Hair follicular keratinocyte (primary cell): ENCODE measurements at places on chromosomes 16 and 17. TPM values are rescaled to one million over a fixed set of nuclear protein-coding genes. Genes with fewer than 3 reads are reported as not detected.

The TBC1D3H gene
- not detected in 2 replicates for total RNA-seq

The PARD6A gene
- total RNA-seq = 0.19 and 3.1 TPM in 2 replicates

The TP53TG3C gene
- not detected in 2 replicates for total RNA-seq

The GABARAPL2 gene
- 49.1 and 51.5 TPM in 2 replicates for total RNA-seq

The EFCAB5 gene
- not detected in 2 replicates for total RNA-seq

The OTOP3 gene
- 0.08 and 0.27 TPM in 2 replicates for total RNA-seq

The GEMIN4 gene
- 19.6 and 34.1 TPM in 2 replicates for total RNA-seq

The KRTAP3-1 gene
- not detected in 2 replicates for total RNA-seq

The SHCBP1 gene
- 10.8 and 23.8 TPM in 2 replicates for total RNA-seq

The PITPNM3 gene
- 9.1 and 16.4 TPM in 2 replicates for total RNA-seq

The CRK gene
- total RNA-seq = 69.3 and 76.5 TPM in 2 replicates

The CA7 gene
- not detected in 2 replicates for total RNA-seq

The SCGB1C2 gene
- total RNA-seq = not detected in 2 replicates

The CDRT15L2 gene
- total RNA-seq = not detected in 2 replicates

The VASN gene
- total RNA-seq = 7.8 and 12.6 TPM in 2 replicates

The TM4SF5 gene
- not detected in 2 replicates for total RNA-seq

The KRTAP2-3 gene
- 0.15 and 0.62 TPM in 2 replicates for total RNA-seq

The MT3 gene
- not detected in 2 replicates for total RNA-seq

The RAB11FIP4 gene
- 5.7 and 9.2 TPM in 2 replicates for total RNA-seq

The IRF8 gene
- total RNA-seq = not detected in 2 replicates

The GAS2L2 gene
- total RNA-seq = not detected in 2 replicates

The RNF151 gene
- total RNA-seq = 0.16 TPM in 1 of 2 replicates, not detected in the other

The IL21R gene
- total RNA-seq = 0.19 TPM in 1 of 2 replicates, not detected in the other

The CSH2 gene
- total RNA-seq = not detected in 2 replicates

The CCL7 gene
- not detected in 2 replicates for total RNA-seq

The TP53TG3F gene
- not detected in 2 replicates for total RNA-seq

The GHDC gene
- 13.3 and 13.9 TPM in 2 replicates for total RNA-seq

The LRRC37B gene
- 1.5 and 8.6 TPM in 2 replicates for total RNA-seq

The CDH15 gene
- 0.08 TPM in 1 of 2 replicates, not detected in the other for total RNA-seq

The HCRT gene
- not detected in 2 replicates for total RNA-seq

The CMTM1 gene
- 0.39 and 0.49 TPM in 2 replicates for total RNA-seq

The UMOD gene
- total RNA-seq = not detected in 2 replicates

The CCDC102A gene
- total RNA-seq = 6.9 and 14.1 TPM in 2 replicates

The FBXW10 gene
- total RNA-seq = not detected in 2 replicates

The TMIGD1 gene
- total RNA-seq = not detected in 2 replicates

The TP53TG3 gene
- not detected in 2 replicates for total RNA-seq

The EPX gene
- not detected in 2 replicates for total RNA-seq

The PKMYT1 gene
- 20.1 and 86.7 TPM in 2 replicates for total RNA-seq

The NETO2 gene
- total RNA-seq = 20.8 and 30.7 TPM in 2 replicates

The GRIN2A gene
- total RNA-seq = not detected in 2 replicates

The KCNH6 gene
- not detected in 2 replicates for total RNA-seq

The RPUSD1 gene
- 29.0 and 43.2 TPM in 2 replicates for total RNA-seq

The OMG gene
- 0.08 TPM in 1 of 2 replicates, not detected in the other for total RNA-seq

The NACA2 gene
- total RNA-seq = not detected in 2 replicates

The RHBDL1 gene
- 5.1 and 9.8 TPM in 2 replicates for total RNA-seq

The CDT1 gene
- total RNA-seq = 19.9 and 44.1 TPM in 2 replicates

The SULT1A2 gene
- 0.23 TPM in 1 of 2 replicates, not detected in the other for total RNA-seq

The TMEM204 gene
- total RNA-seq = 2.7 TPM in 1 of 2 replicates, not detected in the other

The TEX19 gene
- total RNA-seq = 0.08 TPM in 1 of 2 replicates, not detected in the other

The MPRIP gene
- 107 and 118 TPM in 2 replicates for total RNA-seq
